ENCODE measurements at places on chromosomes 3 and 15.

- no peak for DNase-seq
Observed at GRCh38 chr3:39165518-39165917, 12.1 kb upstream of the CSRNP1 start.

GRCh38 chr15:90638963-90639362 lies 78.2 kb upstream of the BLM start:
- no peak for DNase-seq

DNA sequence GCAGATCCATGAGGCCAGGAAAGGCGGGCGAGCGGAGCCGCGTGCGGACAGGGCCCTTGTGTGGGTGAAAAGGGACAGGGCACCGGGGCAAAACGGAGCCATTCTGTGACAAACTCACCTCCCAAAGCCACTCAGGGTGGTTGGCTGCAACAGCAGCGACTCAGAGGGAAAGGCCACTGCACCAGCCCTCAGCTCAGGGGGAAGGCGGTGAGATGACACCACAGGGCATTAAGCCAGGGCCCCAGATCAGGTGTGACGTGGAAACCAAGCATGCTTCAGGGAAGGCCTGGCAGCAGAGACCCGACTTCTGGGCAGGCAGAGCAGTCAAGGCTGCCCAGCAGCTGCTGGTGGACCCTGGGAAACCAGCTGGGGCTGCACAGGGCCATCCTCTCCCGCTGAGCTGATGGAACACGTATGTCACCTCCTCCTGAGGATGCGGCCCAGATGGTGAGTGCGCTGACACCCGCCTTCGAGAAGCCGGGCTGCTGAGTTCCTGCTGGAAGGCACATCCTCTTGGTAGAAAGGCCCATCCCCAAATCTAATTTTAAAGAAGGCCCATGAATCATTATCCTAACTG lies 82.3 kb downstream of the CHSY1 start:
- no peak for DNase-seq

DNA sequence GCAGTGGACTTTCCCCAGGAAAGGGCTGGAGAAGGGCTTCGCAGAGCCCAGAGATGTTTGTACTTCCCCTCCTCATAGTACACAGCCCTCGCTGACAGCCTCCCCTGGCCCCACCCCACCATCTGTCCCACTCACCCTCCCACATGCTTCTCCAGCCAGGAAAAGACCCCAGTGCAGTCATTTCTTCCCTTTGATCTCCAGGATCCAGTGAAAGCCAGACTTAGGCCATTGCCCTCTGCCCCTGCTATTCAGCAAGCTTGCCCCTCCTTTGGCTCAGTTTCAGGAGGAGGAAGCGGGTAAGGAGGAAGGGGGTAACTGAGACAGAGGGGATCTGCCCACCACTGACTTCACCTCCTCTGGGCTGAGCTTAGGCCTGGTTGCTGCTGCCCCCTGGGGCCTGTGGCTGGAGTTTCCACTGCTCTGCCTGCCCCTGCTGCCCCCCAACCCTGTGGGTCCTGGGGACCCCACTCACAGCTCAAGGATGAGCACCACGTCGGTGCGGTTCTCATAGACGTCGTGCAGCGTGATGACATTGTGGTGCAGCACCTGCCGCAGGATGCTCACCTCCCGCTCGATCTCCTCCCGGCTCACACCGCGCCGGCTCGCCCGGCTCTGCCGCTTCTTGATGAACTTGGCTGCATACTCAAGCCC lies 63.1 kb downstream of the DAPK2 start:
- DNase-seq: no peak
